Parietal lobe (tissue), 2 donors: ENCODE measurements at places on chromosomes 6 and 20. TPM values are rescaled to one million over a fixed set of nuclear protein-coding genes. Genes with fewer than 3 reads are reported as not detected.

ID1 gene
- total RNA-seq: 26.0 TPM

SLC35B3 gene
- 10.3 TPM for total RNA-seq

IL17A gene
- not detected for total RNA-seq

MOCS1 gene
- 5.9 TPM for total RNA-seq

CDSN gene
- not detected for total RNA-seq

LY6G5C gene
- 5.6 TPM for total RNA-seq
